Posterior vena cava (tissue), 2 donors: ENCODE measurements at places on chromosomes 3 and 15. TPM values are rescaled to one million over a fixed set of nuclear protein-coding genes. Genes with fewer than 3 reads are reported as not detected.
A peak's percentile ranks its signal among the peaks of the same experiment; 100 is the strongest.

DNA sequence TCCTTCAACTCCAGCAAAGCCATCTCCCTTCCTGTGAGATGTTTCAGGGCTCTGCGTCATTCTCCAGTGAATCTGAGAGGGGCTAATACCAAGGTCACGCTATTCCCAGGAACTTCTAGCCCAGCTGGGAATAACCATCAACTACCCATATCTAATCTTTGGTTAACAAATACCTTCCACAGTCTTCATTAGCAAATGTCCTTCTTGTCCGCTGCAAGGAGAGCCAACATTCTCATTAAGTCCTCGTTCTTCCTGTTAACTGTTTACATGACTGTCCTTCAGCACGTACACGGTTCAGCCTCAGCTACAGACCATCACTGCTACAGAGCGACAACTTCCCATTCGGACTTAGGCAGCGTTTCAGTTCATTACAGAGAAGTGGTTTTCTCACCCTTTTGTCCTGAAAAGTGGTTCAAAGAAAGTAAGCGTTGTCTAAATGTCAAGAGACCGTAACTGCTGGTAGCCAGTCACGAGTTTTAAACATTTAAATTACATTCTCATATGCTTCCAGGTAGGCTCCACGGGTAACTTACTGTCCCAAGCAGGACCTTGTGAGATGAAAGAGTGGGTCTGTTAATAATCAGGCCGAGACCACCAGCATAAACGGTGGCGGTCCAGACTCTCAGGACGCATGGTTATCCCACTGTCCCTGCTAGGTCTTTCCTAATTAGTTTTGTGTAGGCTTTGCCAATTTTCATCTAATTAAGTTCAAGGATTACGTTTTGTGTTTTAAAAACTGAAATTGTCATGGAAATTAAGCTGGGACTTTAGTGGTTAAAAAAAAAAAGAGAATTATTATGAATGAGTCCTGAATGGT lies 63.8 kb downstream of the CHSY1 start:
- DNase-seq = no peak

DNA sequence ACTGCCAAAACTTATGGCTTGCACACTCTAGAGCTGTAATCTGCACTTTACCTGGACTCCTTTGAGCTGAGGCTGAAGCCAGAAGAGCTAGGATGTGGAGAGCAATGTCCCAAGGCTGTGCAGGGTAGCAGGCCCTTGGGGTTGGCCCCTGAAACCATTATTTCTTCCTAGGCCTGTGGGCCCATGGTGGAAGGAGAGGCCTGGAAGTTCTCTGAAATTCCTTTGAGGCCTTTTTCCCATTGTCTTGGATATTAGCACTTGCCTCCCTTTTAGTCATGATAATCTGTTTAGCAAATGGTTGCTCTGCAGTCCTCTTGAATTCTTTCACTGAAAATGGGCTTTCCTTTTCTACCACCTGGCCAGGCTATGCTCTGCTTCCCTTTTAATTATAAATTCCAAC lies 102.0 kb upstream of the SGO1 start:
- no peak for DNase-seq

DNA sequence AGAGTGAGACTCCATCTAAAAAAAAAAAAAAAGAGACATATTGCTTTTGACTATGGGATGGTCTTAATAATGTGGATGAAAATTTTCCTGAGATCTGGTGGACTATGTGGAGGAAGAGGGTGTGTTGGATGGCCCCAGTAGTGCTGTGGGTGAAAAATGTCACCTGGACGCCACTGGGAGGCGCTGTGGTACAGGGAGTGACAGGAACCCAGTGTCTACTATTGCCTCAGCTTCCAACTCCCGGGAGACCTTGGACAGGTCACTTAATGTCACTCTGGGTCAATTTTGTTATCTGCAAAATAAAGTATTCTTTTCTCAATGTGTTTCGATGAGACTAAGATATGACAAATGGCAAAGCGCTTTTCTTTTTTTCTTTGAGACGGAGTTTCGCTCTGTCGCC lies 27.7 kb upstream of the DCP1A start:
- peak; percentile 83 for DNase-seq

GRCh38 chr15:80203361-80203885 lies 48.6 kb downstream of the CTXND1 start:
- no peak for DNase-seq

DNA sequence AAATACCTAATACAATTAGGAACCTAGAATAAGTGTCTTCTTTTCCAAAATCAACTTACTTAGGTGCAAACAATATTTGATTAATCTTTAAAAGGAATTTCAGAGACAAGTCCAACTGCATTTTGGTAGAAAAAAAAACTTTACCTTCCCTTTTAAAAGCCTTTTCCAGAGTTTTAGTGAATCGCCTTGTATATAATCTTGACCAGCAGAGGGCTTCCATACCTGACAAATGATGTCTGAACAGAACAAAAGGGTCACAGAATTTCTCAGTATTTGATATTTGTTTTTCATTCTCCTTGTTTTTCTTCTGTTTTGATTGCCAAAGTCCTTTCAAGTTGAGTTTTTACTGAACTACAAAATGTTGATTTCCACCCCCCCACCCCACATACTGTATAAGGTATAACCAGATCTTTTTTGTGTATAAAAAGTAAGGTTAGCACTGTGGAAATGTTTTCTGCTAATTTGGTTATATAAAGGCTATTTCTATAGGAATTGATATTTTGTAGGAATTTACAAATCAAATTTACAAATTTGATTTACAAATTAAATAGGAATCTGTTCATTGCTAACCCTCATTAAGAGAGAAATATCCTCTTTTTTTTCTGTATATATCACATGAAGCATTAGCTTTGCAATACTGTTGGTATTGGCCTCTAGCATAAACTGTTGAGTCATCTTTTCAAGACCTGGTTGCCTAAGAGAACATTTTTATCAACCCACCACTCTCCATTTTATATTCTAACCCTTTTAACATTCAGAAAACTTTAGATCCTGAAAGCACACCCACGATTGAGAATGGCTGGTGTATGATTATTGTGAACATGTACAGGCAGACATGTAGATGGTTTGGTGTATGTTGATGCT lies 464.1 kb upstream of the RARB start:
- no peak for DNase-seq

GRCh38 chr15:58478579-58478978 lies 46.8 kb downstream of the LIPC start:
- no peak for DNase-seq

The IL20RB gene
- total RNA-seq = 1.8 TPM

The SNRPN gene
- 59.1 TPM for total RNA-seq
